Activated CD4-positive, alpha-beta T cell treated with anti-CD3 and anti-CD28 coated beads for 1 hour (primary cell): ENCODE measurements at places on chromosomes 2 and 18.

DNA sequence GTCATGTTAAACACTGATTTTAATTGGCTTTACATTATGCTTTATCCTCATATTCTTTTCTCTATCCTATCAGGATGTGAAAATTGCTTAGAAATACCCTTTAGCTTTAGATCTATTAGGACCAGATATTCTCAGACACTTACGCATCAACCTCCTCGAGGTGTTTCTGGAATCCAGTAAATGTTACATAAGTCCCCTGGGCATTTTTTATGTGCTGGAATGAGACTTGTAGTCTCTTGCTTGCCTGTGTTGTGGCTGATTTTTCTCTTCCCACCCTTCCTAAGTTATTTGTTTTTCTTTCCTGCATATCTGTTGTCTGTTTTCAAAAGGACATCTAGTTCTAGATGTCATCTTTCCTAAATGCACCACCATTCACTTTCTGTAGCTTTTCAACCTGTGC, 197.1 kb downstream of the CCDC85A start:
- DNase-seq, result no peak

- DNase-seq, result no peak
Observed at GRCh38 chr2:74222300-74222650, 23.9 kb downstream of the MTHFD2 start.

DNA sequence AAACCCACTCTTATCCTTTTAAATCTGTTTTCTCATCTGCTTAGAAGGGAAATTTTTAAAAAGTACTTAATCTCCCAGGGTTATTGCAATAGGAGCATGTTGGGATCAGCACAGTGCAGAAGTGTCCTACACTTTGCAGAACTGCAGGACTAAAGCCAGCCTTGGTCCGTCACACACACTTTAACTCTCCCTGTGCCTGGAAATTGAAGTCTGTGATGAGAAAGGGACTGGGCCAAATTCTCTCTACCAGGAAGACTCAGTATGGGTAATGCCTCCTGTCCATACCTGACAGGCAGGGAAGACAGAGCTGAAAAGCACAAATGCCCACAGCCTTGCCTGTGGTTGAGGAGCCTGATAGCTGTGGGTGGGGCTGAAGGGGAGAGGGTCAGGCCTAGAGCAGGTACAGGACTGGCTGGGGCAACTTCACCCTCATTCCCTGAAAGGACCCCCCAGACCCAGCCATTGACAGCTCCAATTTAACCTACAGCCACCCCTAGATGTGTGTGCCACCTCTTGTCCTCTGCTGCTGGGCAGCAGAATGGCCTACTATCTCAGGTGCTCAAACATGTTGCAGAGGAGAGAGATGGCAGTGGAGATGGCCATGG, 377.2 kb upstream of the KLHL29 start:
- no peak for DNase-seq

GRCh38 chr2:203112342-203112741, 97.7 kb downstream of the NBEAL1 start:
- DNase-seq, result no peak

DNA sequence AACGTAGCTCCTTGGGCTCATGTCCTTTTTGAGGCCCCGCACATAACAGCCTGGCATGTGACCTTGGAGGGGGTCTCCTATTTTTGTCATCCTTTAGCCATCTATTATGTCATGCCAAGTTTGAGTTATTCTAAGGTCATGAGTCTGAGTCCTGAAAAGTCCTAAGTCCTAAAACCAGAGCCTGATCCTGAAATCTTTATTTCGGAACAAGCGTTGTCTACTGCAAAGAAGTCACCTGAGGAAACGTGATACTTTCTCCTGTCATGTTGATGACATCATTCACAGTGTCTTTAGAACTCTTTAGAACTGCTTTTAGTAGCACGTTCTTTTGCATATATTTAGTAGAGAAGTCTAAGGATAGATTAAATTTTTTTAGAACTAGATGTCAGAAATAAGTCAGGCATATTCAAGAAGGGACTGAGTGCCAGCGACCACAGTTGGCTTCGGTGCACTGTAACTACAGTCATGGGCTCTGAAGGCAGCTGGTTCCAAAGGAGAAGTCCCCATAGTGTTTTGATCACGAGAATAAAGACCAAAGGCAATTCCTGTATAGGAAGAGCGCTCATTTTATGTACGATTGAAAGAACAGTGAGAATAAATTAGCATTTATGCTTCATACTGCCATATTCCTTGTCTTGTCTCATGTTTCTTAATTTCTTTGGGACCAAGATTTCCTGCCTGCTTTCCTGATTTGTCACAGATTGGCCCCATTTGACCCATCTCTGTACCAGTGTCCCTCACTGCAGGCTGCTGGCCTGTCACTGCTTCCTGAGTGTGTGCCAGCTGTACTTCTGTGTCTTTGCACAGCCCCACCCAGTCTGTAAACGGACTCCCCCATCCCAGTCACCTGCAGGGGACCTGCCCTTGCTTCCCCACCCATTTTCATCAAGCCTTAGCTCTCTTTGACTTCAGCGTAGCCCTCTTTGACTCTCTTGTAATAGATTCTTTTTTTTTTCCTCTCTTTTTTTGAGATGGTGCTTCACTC, 75.8 kb downstream of the ASAP2 start:
- no peak for DNase-seq

- DNase-seq, result no peak
Observed at GRCh38 chr2:198763793-198764192, 693.9 kb downstream of the SATB2 start.

DNA sequence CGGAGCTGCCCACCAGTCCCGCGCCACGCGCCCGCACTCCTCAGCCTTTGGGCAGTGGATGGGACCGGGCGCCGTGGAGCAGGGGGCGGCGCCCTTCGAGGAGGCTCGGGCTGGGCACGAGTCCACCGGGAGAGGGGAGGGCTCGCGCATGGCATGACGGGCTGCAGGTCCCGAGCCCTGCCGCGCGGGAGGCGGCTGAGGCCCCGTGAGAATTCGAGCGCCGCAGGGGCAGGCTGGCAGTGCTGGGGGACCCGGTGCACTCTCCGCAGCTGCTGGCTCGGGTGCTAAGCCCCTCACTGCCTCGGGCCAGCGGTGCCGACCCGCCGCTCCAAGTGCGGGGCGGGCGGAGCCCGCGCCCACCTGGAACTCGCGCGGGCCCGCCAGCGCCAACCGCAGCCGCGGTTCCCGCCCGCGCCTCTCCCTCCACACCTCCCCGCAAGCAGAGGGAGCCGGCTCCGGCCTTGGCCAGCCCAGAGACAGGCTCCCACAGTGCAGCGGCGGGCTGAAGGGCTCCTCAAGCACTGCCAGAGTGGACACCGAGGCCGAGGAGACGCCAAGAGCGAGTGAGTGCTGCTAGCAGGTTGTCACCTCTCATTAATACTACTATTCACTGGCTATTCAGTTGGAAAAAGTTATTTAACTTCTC, 3.6 kb upstream of the TTC21B start:
- DNase-seq, result no peak

GRCh38 chr2:190655570-190655969, 6.7 kb downstream of the NAB1 start:
- no peak for DNase-seq

DNA sequence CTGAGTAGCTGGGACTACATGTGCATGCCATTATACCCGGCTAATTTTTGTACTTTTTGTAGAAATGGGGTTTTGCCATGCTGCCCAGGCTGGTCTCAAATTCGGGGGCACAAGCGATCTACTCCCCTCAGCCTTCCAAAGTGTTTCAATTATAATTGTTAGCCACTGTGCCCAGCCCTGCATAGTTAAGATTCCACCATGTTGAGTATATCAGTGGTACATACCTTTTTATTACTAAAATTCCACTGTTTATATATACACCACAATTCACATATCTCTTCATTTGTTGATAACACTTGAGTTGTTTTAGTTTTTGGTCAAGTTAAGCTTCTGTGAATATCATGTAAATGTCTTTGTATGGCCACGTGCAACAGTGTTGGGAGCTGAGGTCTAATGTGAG, 12.8 kb upstream of the FMNL2 start:
- DNase-seq, result no peak

DNA sequence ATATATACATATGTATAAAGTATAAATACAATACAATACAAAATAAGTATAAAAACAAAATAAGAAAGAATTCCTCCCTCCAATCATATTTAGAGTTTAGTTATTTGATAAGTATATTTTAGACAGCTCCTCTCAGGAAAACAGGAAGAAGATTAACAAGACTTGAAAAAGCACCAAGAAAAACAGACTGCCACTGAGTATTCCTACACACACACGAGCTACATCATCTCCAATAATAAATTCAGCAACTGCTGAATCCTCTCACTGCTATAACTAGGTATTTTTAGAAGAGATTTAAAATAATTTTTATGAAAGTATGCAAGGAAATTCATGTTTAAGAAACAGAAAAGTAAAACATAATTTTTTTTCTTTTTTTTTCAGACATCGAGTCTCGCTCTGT, 13.0 kb downstream of the LONRF2 start:
- no peak for DNase-seq

- DNase-seq, result no peak
Observed at GRCh38 chr18:49811151-49811938, 2.0 kb downstream of the ACAA2 start.

- DNase-seq, result no peak
Observed at GRCh38 chr2:222982010-222982908, 69.7 kb upstream of the KCNE4 start.

DNA sequence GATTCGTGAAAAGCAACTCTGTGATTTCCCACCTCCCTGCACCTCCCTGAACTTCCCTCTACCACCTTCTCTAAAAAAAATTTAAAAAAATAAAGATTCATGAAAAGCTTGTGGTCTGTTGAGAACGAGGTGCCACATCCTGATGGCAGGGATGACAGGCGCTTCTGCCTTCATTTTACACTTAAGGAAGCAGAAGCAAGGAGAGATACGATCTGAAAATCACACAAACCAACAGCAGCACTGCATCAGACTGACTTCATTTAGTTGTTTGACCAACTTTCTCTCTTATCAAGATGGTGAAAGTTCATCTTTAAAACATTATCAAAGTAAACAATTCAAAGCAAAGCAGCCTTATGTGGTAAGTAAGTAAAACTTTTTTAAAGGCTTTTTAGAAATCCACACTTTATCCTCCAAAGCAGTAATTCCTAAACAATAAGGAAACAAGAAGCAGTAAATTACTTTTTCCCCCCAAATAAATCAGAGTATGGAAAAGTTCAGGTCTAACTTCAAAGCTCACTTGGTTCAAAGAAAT, 15.5 kb downstream of the WDFY1 start:
- no peak for DNase-seq

- no peak for DNase-seq
Observed at GRCh38 chr18:32380559-32380958, 90.1 kb downstream of the GAREM1 start.

GRCh38 chr18:53909668-53910067, 314.8 kb downstream of the MBD2 start:
- no peak for DNase-seq

DNA sequence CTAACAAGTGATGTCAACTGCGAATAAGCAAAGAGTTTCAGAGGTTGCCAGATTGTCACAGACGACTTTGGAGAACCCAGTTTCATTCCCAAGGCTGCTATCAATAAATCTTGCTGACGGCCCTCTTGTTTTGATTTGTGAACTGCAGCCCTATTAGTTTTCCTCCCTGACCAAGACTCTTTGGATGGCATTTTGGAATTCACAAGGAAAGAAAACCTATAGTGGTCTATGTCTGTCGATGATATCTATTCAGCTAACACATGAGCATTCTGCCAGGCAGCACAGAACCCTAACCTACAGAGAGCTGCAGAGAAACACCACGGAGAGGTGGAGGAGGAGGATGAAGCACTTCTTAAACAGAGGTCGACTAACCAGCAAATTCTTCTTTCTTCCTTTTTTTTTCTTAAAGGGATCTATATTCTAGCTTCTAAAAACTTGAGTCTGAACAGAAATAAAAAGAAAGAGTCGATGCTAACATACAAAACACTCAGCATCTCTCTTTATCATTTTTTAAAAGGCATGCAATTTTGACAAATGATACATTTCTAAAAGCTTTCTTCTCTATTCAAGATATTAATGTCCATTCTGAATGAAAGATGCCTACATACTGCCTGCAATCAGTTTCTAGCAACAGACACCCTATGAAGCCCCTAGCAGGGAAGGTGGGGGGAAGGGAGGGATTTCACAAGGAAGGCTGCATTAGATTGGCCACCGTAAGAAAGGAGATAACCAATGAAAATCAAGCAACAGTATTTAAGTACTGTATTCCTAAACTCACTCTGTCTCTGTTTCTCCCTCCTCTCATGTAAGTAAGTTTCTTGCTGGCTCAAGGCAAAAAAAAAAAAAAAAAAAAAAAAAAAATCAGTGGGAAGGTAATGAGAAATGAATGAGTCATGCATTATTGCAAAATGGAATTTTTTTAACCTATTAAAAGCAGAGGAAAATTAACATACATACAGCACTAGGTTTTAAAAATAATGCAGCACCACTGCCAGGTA, 83.0 kb upstream of the CHRNA1 start:
- no peak for DNase-seq

DNA sequence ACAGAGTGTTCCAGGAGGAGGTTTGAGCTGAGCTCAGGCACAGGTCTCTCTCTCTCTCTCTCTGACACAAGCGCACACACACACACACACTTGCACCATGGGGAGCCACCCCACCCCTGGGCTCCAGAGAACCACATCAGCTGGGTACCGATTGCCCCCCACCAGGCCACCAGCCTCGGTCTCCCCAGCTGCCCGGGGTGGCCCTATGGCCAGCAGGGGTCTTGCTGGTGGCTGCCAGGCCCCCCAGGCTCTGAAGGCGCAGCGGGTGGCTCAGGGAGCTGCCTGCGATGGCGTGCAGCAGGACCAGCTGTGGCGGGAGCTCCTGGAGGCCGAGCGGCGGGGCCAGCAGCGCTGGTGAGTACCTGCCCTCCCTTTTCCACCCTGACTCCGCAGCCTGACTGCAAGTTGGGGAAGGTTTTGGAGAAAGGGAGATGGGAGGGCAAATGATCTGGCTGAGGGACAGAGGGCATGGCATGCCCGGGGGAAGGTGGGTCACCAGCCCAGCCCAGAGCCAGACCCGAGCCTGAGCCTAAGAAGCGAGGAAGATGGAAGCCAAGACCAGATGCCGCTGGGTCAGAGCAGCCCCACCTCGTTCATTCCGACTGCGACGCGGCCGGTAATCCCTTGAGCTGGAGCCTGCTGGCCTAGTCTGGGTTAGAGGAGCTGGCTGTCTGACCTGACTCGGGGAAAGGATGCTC, 21.9 kb upstream of the SLC66A3 start:
- DNase-seq, result no peak

GRCh38 chr2:111904726-111905474, 6.5 kb downstream of the MERTK start:
- DNase-seq, result no peak

DNA sequence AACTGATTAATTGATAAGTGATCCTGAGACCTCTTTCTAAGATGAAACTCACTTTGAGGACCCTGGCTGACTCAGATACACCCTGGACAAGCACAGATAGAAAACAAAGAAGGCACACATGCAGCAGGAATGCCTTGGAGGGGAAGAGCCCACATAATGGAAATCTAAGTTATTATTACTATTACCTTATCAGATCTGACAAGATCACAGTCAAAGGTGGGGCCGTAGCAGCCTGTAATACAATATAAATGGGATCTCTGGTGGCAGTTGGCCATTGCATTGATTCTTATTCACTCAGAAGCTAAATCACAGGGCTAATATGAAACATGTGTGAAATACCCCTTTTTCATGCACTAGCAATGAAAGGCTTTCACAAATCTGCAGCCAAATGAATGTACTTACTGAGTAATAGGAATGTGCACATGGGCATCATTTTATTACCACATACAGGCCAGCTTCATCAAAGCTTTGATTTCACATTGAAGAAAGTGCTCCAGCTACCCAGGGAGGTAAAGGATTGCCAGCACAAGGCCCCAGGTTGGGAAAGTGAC, 84.0 kb downstream of the ZBTB7C start:
- DNase-seq, result no peak

GRCh38 chr18:55083461-55083860, 124.2 kb upstream of the CCDC68 start:
- DNase-seq, result no peak
